ENCODE measurements at places on chromosomes 16 and 17. TPM values are rescaled to one million over a fixed set of nuclear protein-coding genes. Genes with fewer than 3 reads are reported as not detected.

Gene HSPB9
- 0.24 TPM for total RNA-seq

DNA sequence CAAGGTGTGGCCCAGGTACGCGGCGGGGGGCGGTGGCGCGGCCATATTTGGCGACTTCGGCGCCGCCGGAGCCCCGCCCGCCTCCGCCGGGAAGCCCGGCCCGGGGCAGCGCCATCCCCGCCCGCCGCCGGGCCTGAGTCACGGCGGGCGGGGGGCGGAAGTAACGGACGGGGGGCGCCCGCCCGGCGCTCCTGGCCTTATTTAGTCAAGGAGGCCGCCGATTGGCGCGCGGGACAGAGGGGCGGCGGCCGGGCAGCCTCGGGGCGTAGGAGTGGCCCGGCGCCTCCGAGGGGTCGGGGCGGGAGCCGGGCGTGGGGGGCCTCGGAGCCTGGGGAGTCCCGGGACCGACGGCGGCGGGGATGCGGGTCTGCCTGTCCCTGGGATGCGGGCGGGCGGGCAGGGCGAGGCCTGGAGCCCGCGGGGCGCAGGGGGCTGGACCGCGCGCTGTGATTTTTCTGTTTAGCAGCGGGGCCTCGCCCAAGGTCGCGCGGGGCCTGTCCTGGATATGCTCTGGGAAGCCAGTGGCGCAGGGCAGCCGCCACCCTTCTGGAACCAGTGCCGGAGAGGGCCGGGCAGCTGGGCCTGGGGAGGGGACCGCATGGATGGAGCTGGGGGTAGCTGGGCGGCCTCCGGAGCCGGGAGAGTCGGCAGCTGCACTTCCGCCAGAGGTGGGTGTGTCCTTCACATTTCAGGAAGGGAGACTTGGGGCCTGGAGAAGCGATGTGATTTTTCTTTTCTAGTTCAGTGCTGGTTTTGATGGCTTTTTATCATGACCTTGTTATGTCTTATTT is 2.3 kb upstream of the ACTG1 start:
- H3K27ac ChIP-seq, result peak overlapping the region; percentile 86
- peak overlapping the region; percentile 75 for H3K4me3 ChIP-seq
- peaks cover 4% of the 10 kb centered on the region for H3K27me3 ChIP-seq
- DNase-seq, result peak; percentile 73
- H3K36me3 ChIP-seq, result peaks cover 22% of the 10 kb centered on the region

Gene RNF135
- not detected for total RNA-seq

Gene ZNF423
- 0.25 TPM for total RNA-seq

DNA sequence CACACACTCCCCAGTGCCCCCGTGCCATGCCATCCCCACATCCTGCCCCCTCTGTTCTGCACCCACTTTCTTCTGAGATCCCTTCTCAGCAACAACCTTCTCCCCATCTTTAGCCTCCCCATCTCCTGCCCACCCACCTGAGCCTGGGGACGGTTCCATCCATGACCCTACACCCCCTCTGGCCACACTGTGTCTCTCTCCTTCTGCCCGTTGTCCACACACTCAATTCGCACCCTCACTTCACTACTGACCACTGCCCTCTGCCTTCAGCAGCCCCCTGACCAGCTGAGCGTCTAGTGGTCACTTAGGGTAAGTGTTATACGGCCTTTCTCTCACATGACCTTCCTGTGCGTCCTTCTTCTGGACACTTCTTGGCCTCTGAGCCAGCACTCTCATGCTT is 6.1 kb downstream of the ARHGAP27 start:
- no peaks in the 10 kb centered on the region for H3K36me3 ChIP-seq
- DNase-seq, result no peak

GRCh38 chr16:60989592-60989991 is 1046.6 kb downstream of the CDH8 start:
- H3K4me3 ChIP-seq, result no peak overlapping the region
- H3K4me1 ChIP-seq, result no peaks in the 10 kb centered on the region
- no peaks in the 10 kb centered on the region for H3K27me3 ChIP-seq

- H3K4me1 ChIP-seq, result peaks cover 100% of the 10 kb centered on the region
- H3K36me3 ChIP-seq, result peaks cover 32% of the 10 kb centered on the region
- DNase-seq, result no peak
- H3K27me3 ChIP-seq, result no peaks in the 10 kb centered on the region
- H3K4me3 ChIP-seq, result no peak overlapping the region
Measured at GRCh38 chr17:58384897-58385296, 32.4 kb downstream of the RNF43 start.

Gene SPATA22
- not detected for total RNA-seq

DNA sequence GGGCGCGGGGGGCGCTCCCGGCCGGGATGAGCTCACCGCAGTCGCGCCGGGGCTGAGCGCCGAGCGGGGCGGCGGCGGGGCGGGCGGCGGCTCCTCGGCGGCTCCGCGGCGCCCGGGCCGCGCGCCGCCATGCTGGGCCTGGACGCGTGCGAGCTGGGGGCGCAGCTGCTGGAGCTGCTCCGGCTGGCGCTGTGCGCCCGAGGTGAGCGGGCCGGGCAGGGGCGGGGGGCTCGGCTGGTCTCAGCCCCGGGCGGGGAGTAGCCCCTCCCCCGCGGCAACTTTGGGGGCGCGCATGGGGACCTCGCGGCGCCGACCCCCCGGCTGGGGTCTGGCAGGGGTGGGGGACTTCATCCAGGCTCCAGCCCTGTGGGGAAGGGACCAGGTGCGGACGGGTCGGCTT is at the start of gene ARHGDIG:
Gene ARHGDIG (plus strand): TSS at position 40 of the 400 bp plus-strand sequence. CDS start 90 bp downstream, at position 130.
- H3K36me3 ChIP-seq, result no peaks in the 10 kb centered on the region
- H3K4me1 ChIP-seq, result peaks cover 15% of the 10 kb centered on the region
- peaks cover 50% of the 10 kb centered on the region for H3K27me3 ChIP-seq
- no peak within 1 kb of the TSS for H3K27ac ChIP-seq
- peak within 1 kb of the TSS; percentile 30 for H3K4me3 ChIP-seq

Gene IRX6
- not detected for total RNA-seq

Gene EME1
- 24.6 TPM for total RNA-seq

GRCh38 chr17:49523706-49524472 is 28.8 kb downstream of the NGFR start:
- H3K4me1 ChIP-seq, result no peaks in the 10 kb centered on the region
- H3K4me3 ChIP-seq, result no peak overlapping the region
- H3K36me3 ChIP-seq, result no peaks in the 10 kb centered on the region
- DNase-seq, result no peak

Gene CDH11
- not detected for total RNA-seq

Gene DNASE1L2
- total RNA-seq, result 0.44 TPM

Gene PPY
- not detected for total RNA-seq

Gene KRTAP2-2
- total RNA-seq, result not detected

DNA sequence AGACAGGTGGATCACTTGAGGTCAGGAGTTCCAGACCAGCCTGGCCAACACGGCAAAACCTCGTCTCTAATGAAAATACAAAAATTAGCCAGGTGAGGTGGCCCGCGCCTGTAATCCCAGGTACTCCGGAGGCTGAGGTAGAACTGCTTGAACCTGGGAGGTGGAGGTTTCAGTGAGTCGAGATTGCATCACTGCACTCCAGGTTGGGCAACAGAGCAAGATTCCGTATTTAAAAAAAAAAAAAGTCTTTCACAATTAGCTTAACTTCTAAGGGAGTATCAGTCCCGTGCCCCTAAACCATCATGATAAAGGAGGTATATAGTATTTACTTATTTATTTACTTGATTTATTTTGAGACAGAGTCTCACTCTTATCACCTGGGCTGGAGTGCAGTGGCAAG is 3.4 kb upstream of the MEFV start:
- H3K27ac ChIP-seq, result no peak overlapping the region
- no peaks in the 10 kb centered on the region for H3K36me3 ChIP-seq
- H3K4me3 ChIP-seq, result peak overlapping the region; percentile 48
- no peak for DNase-seq

DNA sequence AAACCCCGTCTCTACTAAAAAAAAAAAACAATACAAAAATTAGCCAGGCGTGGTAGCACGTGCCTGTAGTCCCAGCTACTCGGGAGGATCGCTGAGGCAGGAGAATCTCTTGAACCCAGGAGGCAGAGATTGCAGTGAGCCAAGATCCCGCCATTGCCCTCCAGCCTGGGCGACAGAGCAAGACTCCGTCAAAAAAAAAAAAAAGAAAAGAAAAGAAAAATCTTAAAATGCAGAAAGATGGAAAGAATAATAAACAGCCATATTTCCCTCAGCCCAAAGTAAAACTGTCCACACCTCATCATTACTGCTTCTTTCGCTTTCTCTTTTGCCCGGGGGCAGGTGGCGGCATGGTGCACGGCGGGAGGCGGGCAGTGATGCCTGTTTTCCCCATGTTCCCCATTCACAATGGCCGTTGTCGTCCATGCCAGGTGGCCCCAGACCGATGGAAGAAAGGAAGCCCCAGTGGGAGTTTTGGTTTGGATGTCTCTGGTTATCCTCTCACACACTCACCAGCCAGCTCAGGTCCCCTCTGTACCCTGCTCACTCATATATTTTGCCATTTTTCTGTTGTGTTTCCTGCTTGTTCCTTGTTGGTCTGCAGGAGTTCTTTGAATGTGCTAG is 37.0 kb upstream of the PEMT start:
- no peak overlapping the region for H3K4me3 ChIP-seq
- peaks cover 13% of the 10 kb centered on the region for H3K27me3 ChIP-seq
- H3K27ac ChIP-seq, result no peak overlapping the region
- H3K4me1 ChIP-seq, result peaks cover 14% of the 10 kb centered on the region
- no peaks in the 10 kb centered on the region for H3K36me3 ChIP-seq

DNA sequence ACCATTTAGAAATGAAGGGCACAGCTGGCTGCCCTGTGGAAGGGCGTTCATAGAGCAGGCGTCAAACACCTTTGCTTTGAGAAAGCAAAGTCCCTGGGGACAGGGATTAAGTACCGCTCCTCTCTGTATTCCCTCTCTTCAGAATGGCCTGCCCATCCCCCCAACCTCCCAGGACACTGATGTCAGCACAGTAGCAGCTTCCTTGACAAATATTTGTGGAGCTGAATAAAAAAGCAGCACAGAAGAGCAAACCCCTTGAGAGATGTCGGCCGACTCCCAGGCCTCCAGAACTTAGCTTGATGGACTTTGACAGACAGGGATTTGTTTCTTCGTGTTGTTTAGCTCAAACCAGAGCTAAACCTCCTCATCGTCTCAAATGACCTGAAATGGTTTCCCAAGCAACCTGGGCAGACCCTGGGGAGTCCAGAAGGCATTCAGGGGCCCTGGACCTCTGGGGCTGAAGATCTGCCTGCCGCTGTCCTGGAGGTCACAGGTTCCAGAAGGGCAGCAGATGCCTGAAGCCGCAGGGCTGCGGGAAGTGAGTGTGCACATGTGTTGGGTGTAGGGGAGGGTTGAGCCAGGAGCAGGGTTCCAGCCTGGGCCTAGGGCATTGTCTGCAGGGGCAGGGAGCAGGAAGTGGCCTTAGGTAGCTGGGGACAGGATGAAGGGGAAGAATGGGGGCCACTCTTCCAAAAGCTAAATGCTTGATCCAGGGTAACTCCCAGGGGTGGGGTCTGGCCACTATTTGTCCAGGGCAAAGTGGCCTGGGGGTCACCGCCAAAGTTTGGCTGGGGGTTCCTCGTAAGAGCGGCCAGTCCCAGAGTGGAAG is 42.3 kb upstream of the NKD1 start:
- H3K4me1 ChIP-seq, result peaks cover 98% of the 10 kb centered on the region
- peak; percentile 80 for DNase-seq
- H3K36me3 ChIP-seq, result 0 out of 2 replicates have a peak, but pooled peaks cover 1% of the 10 kb centered on the region
- H3K27me3 ChIP-seq, result no peaks in the 10 kb centered on the region

- no peaks in the 10 kb centered on the region for H3K27me3 ChIP-seq
- DNase-seq, result no peak
- no peaks in the 10 kb centered on the region for H3K4me1 ChIP-seq
Measured at GRCh38 chr17:60345233-60345632, 46.7 kb downstream of the USP32 start.

- no peaks in the 10 kb centered on the region for H3K4me1 ChIP-seq
- peaks cover 2% of the 10 kb centered on the region for H3K36me3 ChIP-seq
Measured at GRCh38 chr17:8369944-8370343, 6.6 kb downstream of the KRABD2 start.

DNA sequence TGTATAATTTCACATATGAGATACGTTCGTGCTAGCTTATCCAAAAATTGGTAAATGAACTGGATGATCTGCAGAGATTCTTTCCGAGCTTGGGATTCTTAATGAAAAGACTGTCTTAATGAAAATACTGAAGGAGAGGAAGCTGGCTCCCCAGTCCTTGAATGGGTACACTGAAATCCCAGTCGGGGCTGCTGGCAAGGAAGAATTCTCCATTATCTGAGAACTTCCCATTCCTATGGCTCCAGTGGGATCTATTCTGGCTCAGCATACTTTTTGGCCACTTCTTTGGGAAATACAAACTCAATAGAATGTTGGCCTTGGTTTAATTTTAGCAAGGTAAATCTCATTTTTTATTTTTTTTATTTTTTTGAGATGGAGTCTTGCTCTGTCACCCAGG is 23.7 kb upstream of the SLC35B1 start:
- DNase-seq, result no peak
- peaks cover 6% of the 10 kb centered on the region for H3K36me3 ChIP-seq
- H3K27me3 ChIP-seq, result no peaks in the 10 kb centered on the region
- no peak overlapping the region for H3K27ac ChIP-seq
- peaks cover 10% of the 10 kb centered on the region for H3K4me1 ChIP-seq
- no peak overlapping the region for H3K4me3 ChIP-seq

DNA sequence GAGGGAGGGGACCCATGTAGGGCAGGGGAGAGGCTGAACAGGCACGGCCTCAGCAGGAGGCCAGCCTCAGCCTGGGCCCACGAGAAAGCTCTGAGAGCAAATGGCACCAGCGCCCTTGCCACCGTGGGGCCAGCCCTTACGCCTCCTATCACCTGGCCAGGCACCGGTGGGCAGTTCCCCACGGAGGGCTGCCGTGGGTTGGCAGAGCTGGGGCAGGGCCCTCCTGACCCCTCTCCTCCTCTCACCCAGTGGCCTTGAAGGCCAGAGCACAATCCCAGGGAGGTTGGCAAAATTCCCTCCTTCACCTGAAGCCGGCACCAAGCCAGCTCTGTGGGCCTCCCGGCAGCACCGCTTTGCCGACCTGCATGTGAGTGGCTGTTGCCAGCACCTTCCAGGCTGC is 53.1 kb upstream of the ENPP7 start:
- no peak overlapping the region for H3K27ac ChIP-seq
- H3K4me1 ChIP-seq, result no peaks in the 10 kb centered on the region
- H3K36me3 ChIP-seq, result no peaks in the 10 kb centered on the region
- DNase-seq, result no peak
- H3K4me3 ChIP-seq, result no peak overlapping the region

- peak overlapping the region; percentile 65 for H3K4me3 ChIP-seq
- peaks cover 2% of the 10 kb centered on the region for H3K36me3 ChIP-seq
- peaks cover 27% of the 10 kb centered on the region for H3K4me1 ChIP-seq
- H3K27me3 ChIP-seq, result no peaks in the 10 kb centered on the region
- no peak for DNase-seq
- no peak overlapping the region for H3K27ac ChIP-seq
Measured at GRCh38 chr16:89925596-89926079, 2.5 kb downstream of the TUBB3 start.

Data from HepG2 (cell line).